Mammary microvascular endothelial cell (primary cell): ENCODE measurements at places on chromosomes 3 and 15. TPM values are rescaled to one million over a fixed set of nuclear protein-coding genes. Genes with fewer than 3 reads are reported as not detected.

Gene CEMIP
- total RNA-seq: 0.10 and 0.67 TPM in 2 replicates

Gene FNDC3B
- 56.8 and 59.2 TPM in 2 replicates for total RNA-seq

Gene KPNA4
- total RNA-seq: 33.3 and 35.4 TPM in 2 replicates

Gene ITGA11
- 0.27 and 1.3 TPM in 2 replicates for total RNA-seq

Gene KBTBD12
- total RNA-seq: not detected in 2 replicates

Gene PTX3
- 246 and 258 TPM in 2 replicates for total RNA-seq
